Activated naive CD4-positive, alpha-beta T cell treated with anti-CD3 and anti-CD28 coated beads, Interleukin-2, amount 10 ng/mL, durations not matched to agents 7 days and 5 days (primary cell): ENCODE measurements at places on chromosomes 7 and 10.

DNA sequence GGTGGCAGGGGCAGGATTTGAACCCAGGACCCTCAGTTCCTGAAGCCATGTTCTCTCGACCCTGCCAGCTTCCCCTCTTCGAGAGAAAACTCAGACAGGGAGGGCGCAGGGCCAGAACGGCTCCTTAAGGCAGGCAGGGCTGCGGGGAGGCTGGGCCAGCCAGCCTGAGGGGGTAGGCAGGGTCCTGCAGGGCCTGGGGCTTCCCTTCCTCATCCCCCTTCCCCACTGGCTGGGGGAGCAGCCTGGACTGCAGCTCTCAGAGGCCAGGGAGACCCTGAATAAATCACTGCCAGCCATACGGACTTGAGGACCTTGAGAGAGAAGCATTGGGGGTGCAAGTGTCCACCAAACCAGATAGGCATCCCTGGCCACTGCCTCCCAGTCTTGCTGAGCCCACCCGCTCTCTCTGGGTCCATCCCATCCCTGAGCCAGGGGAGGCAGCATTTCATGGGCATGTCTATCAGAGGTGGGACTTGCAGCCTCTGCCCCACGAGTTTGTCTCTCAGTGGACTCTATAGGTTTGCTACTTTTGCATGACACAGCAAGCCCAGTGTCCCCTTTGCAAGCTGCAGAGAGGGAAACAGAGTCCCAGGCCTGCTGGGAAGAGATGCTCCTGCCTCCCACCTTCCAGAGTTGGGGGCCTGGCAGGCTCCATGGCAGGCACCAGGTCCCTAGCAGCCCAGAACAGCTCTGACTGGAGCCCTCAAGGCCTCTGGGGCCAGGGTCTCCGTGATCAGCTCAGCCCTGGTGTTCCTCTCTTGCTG is 70.9 kb downstream of the MYL10 start:
- DNase-seq: no peak

DNA sequence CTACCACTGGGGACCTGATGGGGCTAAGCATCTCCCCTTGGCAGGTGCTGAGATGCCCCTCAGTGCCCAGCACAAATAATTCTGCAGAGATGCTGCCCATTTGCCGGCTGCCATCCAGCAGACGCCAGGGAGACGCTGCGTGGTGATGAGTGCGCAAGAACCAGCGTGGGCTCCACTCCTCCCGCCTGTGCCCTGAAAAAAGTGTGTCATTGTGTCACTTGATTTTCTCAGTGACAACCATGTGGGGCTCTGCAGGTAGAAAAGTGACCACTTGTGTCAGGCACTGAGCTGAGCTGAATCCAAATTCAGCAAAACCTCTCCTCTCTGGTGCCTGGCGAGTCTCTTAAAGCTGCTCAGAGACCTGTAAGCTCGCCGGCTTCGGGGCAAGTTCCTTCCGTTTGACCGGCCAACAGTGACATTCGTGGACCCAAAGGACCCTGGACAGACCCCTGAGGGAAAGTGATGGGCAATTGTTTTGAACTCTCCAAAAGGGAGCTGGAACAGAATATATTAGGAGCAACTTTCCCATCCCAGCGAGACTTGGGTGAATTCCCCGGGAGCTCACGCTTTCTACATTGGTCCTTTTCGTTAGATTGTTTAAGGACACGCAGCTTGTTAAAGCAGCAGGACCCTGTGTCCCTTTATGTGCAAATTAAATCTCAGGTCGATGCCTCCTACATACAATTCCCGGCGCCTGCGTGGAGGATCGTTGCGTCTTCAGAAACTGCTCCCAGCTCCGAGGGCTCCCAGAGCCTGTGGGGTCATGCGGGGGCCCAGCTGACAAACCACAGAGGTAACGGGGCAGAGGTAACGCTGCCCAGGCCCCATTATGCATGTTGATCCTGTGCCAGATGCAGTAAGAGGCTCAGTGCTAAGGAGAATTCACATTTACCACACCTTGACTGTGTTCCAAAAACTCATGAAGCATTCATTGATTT is 332.7 kb downstream of the ADARB2 start:
- DNase-seq: no peak

DNA sequence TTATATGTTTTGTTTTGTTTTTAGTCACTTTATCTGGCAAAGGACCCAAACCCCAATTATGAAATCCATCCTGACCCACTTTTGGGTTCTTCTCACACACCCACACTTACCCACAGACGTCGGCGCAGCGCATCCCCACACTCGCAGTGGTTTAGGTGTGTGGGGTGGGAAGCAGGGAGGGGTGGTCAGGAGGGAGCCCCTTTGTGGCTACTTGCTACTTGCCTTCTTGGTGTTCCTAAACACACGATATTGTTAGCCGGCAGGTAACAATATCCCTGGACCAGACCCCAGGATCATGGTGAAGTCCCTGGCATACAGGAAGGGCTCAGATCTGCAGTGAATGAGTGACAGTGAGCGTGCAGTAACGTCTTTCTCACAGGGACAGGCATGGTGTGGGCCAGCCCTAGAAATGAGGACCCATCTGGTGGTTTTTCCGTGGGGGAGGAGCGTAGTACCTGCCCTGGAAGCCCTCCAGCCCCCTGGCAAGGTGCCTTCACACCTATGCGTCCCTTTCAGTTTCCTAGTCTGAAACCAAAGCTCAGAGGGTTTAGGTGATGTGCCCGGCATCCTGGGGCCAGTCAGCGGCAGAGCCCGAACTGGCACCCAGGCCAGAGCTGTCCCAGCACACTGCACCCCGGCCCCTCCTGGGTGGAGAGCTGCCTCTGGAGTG is 4.4 kb downstream of the SPOCK2 start:
- DNase-seq: peak; percentile 66

DNA sequence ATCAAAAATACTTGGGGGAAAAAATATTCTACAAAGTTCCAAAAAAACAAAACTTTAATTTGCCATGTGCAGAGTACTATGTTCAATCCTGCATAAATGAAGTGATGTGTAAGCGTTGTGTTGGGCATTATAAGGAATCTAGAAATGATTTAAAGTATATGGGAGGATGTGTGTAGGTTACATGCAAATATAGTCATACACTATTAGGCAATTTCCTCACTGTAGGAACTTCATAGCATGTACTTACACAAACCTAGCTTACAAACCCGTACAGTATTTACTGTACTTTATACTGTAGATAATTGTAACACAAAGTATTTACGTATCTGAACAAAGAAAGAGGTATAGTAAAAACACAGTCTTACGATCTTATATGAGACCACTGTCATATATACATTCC is 72.3 kb downstream of the NRBF2 start:
- no peak for DNase-seq

DNA sequence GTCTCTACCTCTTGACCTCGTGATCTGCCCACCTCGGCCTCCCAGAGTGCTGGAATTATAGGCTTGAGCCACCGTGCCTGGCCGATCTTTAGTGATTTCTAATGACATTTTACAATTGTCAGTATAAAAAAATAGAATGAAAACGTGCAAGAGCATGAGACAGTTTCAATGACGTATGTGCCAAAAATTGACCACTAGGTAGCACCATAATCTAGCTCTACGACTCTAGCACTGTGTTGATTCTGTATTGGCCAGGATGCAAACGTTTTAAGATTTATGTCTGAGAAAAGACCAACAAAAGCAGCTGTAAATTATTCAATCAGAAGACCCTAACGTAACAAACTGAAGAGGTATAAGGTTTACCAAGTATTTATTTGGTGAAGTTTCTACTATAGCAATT is 25.4 kb upstream of the EXOC6 start:
- no peak for DNase-seq

GRCh38 chr10:80582286-80582960 is 44.7 kb downstream of the SH2D4B start:
- no peak for DNase-seq

- DNase-seq: no peak
Observed at GRCh38 chr10:15775513-15775912, 55.8 kb upstream of the ITGA8 start.

DNA sequence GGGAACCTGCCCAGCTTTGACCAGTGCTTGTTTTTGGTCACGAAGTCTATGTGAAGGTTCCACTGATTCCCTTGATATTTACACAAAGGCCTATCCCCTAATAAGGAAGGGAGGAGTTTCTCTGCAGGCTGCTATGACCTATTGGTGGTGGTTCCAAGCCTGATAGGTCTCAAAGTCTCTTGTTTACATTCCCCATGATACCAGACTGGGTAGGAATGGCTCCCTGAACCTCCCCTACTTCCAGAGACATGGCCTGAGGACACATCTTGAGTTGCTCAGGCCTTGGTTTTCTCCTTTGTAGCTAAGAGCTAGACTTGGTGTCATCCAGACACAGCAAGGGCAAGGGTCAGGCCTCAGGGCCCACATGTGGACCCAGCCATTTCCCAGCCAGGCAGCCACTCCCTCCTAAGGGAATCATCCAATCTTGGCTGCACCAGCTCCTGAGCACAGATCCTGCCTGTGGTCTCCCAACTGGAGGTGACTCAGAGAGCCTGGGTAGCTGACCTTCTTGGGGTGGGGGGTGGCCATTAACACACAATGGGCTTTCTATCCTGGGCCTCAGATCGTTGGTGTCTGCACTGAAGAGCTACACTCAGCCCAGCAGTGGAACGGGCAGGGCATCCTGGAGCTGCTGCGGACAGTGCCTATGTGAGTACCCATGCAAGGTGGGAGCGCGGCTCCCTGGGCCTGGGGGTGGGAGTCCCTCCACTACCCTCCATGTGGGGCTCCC is 51.0 kb upstream of the TRIM8 start:
- DNase-seq: no peak

- DNase-seq: no peak
Observed at GRCh38 chr10:120841522-120842189, 9.5 kb upstream of the WDR11 start.

- peak; percentile 73 for DNase-seq
Observed at GRCh38 chr10:21526188-21526859, 842 bp upstream of the SKIDA1 start.

DNA sequence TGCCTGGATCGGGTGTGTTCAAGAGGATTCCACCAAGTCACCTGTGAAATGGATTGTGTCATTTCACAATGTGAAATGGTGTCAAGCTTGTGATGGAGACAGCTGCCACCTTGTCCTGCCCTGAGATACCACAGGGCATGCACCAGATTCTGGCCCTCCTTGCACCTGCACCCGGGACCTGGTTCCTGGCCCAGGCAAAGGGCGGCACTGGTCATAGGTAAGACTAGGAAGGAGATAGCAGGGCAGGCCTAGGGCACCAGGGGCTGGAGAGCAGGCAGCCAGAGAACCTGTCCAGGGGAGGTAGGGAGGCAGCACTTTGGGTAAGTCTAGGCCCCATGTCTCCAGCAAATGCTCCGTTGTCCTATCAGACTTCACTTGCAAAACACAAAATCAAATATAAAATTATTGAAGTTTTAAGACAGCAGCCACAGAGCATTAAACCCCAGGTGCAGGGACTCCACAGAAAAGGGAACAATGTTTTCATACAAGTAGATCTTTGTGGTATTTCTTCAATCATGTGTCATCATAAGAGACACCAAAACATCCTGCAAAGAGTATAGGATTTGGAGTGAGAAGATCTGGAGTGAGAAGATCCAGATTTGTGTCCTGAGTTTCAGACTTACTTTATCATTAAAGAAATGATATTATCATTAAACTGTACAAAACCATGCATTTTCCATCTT is 22.7 kb upstream of the ZNF800 start:
- DNase-seq: no peak

DNA sequence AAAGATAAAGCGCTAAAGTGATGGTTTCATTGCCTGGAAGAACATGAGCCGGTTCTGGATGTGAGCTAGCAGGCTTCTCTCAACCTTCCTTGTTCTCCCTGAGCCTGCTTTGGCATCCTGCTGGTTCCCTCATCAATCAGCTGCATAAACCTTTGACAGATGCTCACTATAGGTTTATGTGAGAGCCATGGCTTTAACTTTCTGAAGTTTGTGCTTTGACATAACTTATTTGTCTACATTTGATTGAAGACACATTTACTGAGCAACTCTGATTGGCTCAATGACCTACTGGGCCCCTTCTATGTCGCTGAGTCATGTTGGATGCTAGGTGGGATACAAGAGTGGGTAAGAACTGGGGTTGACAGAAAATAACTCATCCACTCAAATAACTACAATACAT is 192.0 kb downstream of the ADAM12 start:
- no peak for DNase-seq

DNA sequence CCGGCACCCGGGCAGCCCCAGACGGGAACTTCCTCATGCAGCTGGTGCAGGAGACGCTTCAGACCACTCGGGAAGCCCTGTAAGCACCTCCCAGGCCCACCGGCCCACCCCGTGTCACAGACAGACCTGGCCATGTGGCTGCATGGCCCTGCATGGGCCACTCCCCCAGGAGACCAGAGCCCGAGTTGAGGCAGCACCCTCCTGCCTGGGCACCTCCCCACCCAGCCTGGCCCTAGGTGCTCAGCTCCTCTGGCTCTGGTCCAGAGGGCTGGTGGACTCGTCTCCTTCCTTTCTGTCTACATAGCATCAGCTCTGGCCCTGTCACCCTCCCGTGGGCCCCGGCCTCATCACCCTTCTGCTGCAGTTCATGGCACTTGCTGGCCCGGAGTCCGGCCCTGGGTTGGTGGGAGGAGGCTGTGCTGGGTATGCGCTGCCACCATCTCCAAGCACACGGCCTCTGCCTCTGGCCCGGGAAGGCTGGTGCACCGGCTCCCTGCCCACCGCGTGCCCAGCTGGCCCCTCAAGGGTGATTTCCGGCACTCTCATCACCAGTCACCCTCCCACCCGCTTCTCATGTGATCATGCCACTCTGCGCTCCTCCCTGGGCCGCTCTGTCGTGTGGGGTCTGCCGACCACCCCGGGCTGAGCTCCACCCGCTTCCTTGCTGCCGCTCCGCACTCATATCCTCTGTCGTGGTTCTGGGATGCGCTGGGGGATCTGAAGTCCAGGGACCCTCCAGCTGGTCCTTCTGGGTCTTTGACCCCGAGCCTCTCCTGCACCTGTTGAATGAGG is 53.1 kb upstream of the DPYSL4 start:
- DNase-seq: no peak

DNA sequence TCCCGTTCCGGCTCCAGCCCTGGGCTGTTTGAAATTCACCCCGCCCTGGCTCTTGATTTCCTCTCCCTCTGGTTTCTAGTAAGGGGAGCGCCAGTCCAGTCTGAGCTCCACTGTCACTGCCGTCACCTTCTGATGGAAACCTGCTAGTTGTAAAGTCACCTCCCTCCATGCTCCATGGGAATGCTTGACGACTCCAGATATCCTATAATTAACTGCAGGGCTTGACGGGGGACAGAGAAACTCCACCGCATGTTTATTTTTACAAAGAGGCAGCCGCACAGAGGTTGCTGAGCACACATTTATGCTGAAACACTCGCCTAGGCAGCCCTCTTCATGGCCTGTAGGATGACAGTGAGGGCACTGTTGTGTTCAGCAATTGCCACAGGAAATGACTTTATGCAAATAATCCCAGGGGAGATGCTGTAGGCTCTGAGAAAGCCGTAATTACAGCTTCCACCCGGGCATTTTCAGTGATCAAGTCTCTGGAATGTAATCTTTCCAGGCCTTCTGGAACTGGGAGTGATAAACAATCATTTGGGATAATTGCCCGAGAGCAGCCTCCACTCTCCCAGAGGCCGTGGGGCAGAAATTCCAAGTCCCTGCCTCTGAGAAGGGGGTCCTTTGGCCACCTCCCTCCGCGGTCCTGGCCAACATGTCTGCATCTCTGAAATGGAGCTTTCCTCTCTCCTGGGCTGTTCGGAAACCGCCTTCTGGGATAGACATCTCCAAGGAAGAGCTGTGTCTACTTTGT is 300.5 kb downstream of the KLF6 start:
- no peak for DNase-seq

- DNase-seq: no peak
Observed at GRCh38 chr7:55140941-55141278, 122.1 kb downstream of the EGFR start.
